Activated CD4-positive, alpha-beta T cell treated with anti-CD3 and anti-CD28 coated beads, Interleukin-2, amount 50 U/mL, for 4 hours (primary cell): ENCODE measurements at places on chromosomes 2 and 18.

DNA sequence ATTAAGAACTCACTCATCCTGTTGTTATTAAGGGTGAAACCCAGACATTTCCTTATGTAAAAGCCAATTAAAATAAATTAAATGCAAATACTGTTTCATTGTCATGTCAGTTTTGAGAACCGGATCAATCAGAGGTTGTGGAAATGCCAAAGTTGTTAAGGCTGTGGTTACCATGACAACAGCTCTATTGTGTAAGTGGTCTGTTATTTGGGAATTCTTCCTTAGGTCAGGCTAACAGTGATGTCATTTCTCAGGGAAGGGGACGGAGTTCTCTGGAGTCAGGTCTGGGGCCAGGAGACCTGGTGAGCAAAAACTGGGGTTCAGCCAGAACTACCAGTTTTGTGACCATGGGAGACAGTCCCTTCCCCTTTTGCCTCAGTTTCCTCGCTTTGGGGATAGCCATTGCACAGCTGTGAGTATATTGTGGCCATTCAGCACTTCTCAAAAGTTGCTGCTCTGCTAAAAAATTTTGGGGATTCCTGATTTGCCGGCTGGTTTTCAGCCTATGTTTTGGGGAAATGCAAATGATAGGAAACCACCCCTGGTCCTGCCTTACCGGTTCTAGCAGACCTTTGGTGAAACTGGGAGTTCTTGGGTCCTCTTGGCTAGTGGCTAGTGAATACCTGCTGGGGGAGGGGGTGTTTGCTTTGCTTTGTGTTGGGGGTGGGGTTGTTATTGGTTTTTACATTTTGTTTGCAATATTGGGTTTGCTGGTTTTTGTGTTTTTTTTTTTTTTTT, 21.6 kb downstream of the HPCAL1 start:
- no peak for DNase-seq

GRCh38 chr2:143128681-143129580, at the start of gene ARHGAP15:
Gene ARHGAP15 (plus strand): TSS chr2:143129419.
- peak; percentile 68 for DNase-seq

DNA sequence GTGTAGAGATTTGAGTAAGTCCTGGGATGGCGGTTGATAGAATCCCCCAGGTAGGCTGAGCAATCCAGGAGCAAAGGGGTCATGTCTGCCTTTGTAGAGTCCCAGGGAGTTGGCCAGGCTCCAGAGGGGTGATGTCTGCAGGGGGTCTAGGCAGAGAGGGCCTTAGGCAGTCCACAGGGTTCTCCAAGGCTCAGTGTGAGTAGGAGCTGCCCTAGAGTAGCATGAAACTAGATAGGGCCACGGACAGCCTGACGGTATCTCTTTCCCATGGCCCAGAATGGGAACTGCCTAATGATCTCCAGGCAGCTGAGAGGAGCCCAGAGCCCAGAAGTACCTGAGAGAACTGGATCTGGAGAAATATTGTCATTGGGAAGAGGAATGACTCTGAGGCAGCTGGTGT, 9.0 kb upstream of the FAM136A start:
- DNase-seq: no peak

DNA sequence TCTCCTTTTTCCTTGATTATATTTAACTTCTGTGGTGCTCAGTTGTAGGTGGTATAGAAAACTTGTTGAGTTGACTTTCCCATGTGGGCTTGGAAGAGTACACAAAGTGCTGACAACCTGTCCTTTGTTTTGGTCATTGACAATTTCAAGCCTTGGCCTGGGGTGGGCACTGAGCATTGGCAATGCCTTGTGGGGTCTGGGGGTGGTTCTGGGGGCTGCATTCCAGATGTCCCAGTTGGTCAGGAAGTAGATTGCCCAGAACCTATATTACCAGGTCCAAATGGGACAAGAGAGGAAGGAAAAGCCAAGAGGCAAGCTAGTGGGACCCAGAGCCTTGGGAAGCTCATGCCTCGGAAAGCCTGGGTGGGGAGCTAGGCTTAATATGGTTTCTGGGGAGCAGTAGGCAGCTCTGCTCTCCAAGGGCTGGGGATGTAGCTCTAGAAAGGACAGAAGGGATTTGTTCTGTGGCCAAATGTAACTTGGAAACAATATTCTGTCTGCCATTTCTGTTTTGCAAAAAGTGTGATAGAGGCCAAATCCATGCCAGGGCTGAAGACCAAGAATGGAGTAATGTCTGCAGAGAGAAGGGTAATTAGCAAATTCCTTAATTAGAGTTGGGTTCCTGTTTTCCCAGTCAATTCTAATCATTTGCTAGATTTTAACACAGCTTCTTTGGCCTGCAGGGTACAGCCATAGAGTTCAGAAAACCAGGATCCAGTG, 87.4 kb downstream of the SLC4A3 start:
- no peak for DNase-seq

GRCh38 chr2:57373530-57373929, 673.1 kb upstream of the VRK2 start:
- DNase-seq: no peak

GRCh38 chr2:127575185-127575765, 39.8 kb downstream of the MYO7B start:
- no peak for DNase-seq

GRCh38 chr2:106332054-106332453, 136.2 kb downstream of the RGPD3 start:
- DNase-seq: no peak

GRCh38 chr2:28755421-28755820, 3.8 kb downstream of the PPP1CB start:
- no peak for DNase-seq

DNA sequence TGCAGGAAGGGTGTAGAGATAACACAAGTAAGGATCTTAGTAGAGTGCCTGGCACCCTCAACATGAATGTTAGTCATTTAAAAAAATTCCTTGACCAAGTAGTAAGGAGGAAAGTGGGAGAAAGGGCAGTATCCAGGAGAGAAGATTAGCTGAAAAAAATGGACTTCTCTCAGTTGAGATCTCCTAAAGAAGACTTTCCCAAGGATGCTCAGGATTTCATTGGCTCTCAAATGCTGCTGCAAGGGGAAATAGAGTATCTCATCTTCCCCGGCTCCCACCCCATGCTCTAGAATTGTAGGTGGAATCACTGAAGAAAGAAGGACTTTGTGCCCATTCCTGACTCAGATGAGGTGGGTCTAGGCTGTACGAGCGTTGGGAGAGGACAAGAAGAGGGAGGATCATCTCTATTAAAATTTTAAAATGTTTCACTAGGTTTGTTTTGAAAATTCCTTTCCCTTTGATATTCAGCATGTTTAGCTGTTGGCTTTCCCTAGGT, 231.1 kb downstream of the MYCN start:
- DNase-seq: no peak

GRCh38 chr2:215505044-215505786, 69.3 kb upstream of the FN1 start:
- no peak for DNase-seq

- DNase-seq: no peak
Observed at GRCh38 chr18:35500113-35500512, 2.4 kb upstream of the INO80C start.

- DNase-seq: no peak
Observed at GRCh38 chr2:216149741-216150140, 40.6 kb downstream of the XRCC5 start.

GRCh38 chr18:75089748-75090327, 119.1 kb downstream of the PTGR3 start:
- DNase-seq: no peak

DNA sequence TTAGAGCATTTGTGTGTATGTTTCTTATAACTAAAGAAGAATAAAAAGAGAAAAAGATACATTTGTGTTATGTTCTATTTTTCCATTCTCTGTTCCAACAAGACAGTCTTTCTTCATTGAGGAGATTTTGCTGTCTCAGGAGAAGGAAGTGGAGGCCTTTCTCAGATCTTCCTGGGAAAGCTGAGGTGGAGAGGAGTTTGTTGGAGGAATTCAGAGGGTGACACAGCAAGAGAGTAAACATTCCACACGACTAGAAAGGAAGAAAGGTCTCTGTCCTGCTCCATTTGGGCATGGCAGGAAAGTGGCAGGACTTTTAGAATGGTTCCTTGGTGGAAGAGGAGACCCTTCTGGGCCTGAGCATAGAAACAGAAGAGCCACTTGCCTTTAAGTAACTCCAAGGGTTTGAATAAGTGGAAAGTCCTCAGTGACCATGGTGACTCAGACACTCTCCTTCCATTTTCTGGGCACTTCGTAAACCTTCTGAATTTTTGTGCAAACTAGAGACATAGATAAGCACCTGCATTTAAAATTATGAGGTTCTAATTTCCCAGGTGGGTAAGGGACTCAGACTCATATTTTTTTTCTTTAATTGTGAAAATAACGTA, 52.3 kb upstream of the COL5A2 start:
- DNase-seq: no peak

- DNase-seq: no peak
Observed at GRCh38 chr2:109428281-109428680, 185.5 kb downstream of the SEPTIN10 start.

GRCh38 chr2:45857275-45857609, 205.8 kb downstream of the PRKCE start:
- no peak for DNase-seq

- no peak for DNase-seq
Observed at GRCh38 chr2:44935729-44936098, 5.8 kb upstream of the SIX3 start.

DNA sequence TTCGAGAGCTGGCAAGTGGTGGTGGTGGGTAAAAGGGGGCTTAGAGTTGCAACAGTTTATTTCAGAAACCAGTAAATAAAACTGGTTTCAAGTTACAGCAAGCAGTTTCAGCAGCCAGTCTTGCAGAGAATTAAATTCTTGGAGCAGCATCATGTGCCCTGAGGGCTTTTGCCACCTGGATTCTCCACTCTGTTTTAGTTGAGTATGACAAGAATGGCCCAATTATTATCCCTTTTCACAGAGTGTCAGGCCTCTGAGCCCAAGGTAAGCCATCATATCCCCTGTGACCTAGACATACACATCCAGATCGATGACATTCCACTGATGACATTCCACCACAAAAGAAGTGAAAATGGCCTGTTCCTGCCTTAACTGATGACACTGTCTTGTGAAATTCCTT, 72.8 kb upstream of the FANCL start:
- no peak for DNase-seq

- DNase-seq: no peak
Observed at GRCh38 chr2:161609930-161610329, 14.3 kb upstream of the SLC4A10 start.

DNA sequence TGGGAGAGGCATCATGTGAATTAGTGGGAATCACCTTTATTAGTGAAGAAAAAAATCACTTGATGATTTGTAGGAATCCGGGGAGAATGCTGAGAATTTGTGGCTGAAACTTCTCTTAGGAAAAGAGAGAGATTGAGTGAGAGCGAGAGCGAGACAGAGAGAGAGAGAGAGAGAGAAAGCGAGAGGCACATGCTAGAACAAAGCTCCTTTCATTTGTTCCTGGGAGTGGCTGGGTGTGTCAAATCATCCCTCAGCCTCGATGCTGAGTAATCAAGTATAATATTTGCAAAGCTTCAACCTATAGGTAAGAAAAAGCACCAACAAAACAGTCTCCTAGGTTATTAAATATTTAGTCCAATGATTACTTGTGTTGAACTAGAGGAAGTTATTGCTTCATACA, 4.4 kb upstream of the SERPINB5 start:
- DNase-seq: no peak

DNA sequence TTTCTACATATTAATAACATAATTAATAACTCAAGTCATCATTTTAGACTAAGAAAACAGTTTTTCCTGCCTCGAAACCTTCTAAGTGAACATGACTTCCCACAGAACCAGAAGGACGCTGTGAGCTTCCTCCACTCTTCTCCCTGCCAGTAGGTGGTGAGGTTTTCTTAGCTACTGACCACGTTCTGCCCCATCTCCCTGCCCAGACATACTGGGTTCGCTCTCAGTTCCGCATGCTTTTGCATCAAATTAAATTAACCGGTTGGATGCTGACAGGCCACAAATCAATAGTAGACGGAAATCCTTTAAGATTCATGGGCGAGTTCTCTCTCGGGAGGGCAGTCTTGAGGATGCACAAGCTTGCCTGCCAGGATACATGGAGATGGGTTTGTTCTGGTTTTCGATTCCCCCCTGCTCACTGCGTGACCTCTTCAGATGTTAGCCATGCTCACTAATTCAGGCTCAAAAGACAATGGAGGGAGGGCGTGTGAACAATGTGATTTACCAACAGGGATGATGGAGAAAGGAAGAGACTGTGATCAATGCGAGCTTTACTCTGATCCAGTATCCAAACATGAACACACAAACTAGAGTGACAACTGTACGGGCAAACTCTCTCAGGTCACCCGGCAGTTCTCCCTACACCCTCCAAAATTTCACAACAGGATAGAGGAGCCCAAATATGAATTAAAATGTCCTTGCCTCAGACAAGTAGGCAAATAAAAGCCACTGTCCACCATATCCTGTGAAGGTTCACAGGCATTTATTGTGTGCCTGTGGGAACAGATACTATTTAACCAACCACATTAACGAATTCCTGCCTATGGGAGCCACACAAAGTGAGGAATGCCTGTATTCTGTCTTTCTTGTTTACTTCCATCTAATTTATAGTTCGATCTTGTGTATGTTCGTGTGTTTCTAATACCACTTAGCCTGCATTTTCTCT, 375.7 kb downstream of the EIPR1 start:
- no peak for DNase-seq

GRCh38 chr2:98479959-98480524, 35.4 kb downstream of the INPP4A start:
- peak; percentile 44 for DNase-seq

DNA sequence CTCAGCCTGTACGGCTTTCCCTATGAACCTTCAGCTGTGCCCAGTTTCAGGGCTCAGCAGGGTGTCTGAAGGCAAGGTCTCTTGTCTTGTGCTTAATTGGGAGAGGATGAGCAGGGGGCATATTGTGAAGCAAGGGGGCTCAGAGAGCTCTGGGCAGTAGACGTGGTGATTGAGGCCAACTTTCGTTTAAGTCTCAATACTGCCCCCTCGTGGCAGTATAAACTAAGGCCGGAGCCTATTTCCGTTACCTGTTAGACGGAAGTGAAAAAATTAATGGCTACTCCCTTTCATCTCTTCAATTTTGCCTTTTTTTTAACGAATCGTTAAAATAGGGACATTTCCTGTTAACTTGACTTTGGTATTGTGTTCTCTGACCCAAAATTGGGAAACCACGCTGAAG, 193.4 kb downstream of the TDRD15 start:
- no peak for DNase-seq

- no peak for DNase-seq
Observed at GRCh38 chr2:88307817-88308216, 137.7 kb downstream of the THNSL2 start.

DNA sequence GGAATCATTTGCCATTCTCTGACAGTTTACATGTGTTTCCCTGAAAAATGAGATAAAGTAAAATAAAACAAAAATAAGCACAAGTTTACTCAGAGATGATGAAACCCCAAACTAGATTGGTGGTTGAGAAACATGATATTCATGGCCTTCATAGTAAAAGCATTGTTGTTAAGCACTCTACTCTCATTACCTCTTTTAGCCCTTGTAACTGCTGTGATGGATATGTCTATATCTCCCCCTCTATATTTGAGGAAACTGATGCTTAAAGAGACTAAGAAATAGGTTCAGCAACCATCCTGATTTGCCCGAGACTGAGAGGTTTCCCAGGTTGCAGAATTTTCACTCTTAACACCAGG, 33.9 kb upstream of the GALNT3 start:
- DNase-seq: no peak

- no peak for DNase-seq
Observed at GRCh38 chr2:27955384-27956161, 65.0 kb downstream of the BABAM2 start.
